ENCODE measurements at places on chromosomes 11 and 22.
A peak's percentile ranks its signal among the peaks of the same experiment; 100 is the strongest.

- no peak for DNase-seq
These were observed 729.3 kb downstream of the NTM start for GRCh38 chr11:132099692-132100091.

DNA sequence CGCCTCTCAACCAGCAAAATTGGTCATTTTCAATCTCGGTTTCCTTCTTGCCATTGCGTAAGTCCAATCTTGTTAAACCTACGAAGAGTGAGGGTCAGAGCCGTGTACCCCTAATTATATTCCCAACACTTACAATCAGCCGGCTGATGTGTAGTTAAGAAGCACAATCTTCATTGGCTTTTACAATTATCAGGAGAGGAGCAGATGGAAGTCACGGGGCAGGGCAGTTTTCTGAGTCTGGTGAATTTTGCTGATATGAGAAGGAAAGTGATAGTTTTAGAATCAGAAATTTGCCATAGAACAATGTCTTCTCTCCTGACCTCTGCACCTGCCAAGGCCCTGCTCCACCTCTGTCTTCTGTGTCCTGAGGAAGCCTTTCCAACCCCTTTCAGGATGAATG is 35.0 kb upstream of the ATXN10 start:
- DNase-seq = no peak

DNA sequence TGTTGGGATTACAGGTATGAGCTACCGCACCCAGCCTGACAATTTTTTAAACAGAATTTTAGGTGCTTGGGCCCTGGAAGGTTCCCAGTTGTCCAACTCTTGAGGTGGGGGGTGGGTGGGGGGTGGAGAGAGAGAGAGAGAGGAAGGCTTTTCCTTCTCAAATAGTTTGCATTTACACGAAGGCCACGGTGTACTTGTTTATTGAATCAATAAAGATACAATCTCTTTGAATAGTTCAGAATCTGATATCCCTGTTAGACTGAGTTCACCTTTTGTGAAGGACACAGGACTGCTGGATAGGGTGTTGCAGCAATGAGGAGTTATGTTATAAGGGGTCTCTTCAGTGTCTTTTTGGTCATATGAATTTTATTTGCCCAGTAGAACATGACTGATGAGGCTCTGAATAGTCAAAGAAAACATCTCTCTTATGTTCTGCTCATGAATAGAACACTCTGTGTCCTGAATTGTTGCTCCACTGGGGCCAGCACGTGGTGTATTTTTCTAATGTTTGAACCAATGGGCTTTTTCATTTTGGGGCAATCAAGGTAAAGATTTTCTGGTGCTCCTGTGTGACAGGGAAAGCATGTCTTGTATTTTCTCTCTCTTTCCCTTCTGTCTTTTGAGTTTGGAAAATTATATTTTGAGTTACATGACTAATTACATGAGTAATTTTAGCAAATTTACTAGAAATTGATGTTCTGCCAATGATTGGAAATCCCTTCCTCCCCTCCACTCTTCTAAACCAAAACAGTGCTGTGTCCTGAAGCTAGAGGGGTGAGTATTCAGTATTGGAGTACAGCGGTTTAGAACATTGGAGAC is 61.7 kb downstream of the PTPRJ start:
- DNase-seq = no peak

DNA sequence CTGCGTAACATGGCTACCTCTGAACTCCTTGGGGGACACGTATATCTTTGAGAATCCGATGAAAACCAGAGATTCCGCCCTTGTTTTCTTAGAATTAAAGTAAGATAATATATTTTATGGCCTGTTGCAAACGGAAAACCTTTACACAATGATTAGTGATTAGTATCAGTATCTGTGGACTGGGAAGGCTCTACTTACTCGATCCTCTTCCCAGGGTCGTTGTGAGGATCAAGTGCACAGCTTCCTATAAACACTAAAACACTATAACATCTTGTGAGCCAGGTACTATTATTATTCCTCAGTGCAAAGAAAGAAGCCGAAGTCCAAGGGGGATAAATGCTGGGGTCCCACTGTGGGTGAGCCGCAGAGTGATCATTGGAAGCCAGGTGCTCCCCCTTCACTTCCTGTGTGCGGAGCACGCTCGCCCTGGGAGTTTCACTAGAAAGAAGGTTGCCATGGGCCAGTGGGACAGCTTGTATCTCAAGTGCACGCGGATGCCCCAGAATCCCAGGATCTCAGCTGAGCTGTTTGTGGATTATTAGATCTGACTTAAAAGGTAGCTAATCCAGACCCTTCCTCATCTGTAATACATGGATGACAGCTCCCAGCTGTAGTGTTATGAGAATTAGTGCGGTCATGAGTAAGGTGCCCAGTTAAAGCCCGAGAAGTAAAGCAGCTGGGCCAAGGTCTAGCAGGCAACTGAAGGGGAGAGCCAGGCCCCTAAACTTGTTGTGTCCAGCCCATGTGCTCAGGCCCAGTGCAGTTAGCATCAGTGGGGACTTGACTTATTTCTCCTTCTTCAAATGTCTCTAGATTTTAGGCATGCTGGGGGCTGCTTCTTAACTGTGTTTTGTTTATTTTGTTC is 839 bp downstream of the CBY1 start:
- DNase-seq = peak; percentile 60

- no peak for DNase-seq
These were observed 5.3 kb downstream of the HNRNPUL2 start for GRCh38 chr11:62721994-62722393.

DNA sequence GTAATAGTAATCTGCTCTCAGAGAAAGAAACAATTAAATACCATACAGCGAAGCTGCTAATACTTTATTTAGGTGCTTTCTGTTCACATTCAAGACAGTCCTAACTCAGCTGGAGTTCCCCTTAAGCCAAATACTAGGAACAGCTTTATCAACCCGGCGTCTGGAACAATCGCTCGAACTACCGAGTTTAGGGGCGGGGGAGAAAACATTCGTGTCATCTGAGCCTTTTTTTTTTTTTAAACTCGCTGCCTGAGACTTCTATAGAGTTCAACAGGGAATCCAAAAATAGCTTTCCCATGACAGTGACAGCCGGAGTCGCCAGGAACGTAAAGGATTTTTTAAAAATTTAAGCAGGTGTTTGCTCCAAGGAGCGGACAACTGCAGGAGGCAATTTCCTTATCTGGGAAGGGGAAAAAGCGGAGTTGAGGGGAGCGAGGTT is 852 bp downstream of the TRAF6 start:
- DNase-seq = peak; percentile 20

- DNase-seq = peak; percentile 43
These were observed 48.4 kb downstream of the GRAMD1B start for GRCh38 chr11:123478352-123478987.

All from stimulated activated CD4-positive, alpha-beta T cell treated with anti-CD3 and anti-CD28 coated beads, Interleukin-15, amount 100 ng/mL, for 24 hours (primary cell).